ENCODE measurements at places on chromosomes 7 and 10.

- DNase-seq: no peak
Observed at GRCh38 chr7:79236352-79237028, 217.0 kb downstream of the MAGI2 start.

- DNase-seq: no peak
Observed at GRCh38 chr10:100223879-100224278, 5.5 kb downstream of the CHUK start.

- no peak for DNase-seq
Observed at GRCh38 chr7:44415510-44415909, 74.9 kb downstream of the NUDCD3 start.

DNA sequence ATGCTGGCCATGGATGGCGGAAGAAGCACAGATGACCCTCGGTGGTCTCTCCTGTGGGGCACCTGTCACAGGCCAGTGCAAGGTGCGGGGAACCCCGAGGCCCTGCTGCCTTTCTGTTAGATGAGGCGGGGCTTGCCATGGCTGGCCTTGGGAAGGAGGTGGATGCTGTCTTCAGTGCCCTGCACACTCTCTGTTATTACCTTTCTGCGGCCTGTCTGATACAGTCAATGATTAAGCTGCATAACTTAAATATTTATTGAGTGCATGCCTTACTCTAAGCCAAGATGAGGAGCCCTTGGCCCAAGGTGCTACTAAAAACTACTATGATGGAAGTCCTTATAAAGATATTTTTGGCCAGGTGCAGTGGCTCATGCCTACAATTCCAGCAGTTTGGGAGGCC, 36.7 kb upstream of the MNX1 start:
- DNase-seq: no peak

- no peak for DNase-seq
Observed at GRCh38 chr10:4670737-4671136, 155.3 kb upstream of the AKR1E2 start.

GRCh38 chr10:20007426-20007825, 191.2 kb downstream of the PLXDC2 start:
- no peak for DNase-seq
